Stimulated activated CD4-positive, alpha-beta T cell treated with anti-CD3 and anti-CD28 coated beads, Interleukin-1b, Interleukin-23, amount 100 ng/mL, for 4 hours (primary cell): ENCODE measurements at places on chromosomes 7 and 10.

GRCh38 chr10:85575441-85575840, 791.2 kb downstream of the GRID1 start:
- DNase-seq = no peak

DNA sequence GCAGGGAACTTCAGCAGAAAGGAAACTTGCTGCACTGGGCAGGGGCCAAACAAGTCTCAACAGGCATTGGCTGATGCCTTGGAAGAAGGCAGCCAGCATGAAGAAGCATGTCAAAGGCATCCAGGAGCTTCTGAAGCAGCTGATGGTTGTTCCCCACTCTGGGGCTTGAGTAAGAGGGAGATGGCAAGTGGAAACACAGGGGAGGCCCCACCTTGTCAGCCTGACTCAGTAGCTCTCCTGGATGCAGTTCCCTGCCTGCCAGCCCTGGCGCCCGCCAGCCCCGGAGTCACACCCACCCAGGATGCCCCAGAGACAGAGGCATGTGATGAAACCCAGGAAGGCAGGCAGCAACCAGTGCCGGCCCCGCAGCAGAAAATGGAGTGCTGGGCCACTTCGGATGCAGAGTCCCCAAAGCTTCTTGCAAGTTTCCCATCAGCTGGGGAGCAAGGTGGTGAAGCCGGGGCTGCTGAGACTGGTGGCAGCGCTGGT, 96.5 kb downstream of the TACC2 start:
- no peak for DNase-seq

GRCh38 chr7:47837826-47838225, 110.4 kb downstream of the PKD1L1 start:
- DNase-seq = no peak

GRCh38 chr10:114925587-114926586, 12.1 kb upstream of the TRUB1 start:
- no peak for DNase-seq

DNA sequence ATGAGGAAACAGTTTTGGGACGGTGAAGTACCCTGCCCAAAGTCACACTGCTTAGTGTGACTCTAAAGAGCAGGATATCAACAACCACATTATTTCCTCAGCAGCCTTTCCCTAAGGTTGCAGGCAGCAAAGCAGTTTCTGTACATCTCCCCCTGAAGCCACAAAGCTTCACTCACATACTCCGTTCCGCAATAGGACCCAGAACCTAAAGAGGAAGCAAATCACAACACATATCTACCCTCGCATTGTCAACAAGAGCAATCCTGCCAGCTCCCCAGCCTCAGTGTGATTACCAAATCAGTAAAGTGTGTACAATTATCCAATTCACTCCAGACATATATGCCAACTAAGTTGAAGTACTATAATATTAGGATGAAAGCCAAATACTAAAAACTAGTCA, 30.8 kb downstream of the VAX1 start:
- DNase-seq = no peak

DNA sequence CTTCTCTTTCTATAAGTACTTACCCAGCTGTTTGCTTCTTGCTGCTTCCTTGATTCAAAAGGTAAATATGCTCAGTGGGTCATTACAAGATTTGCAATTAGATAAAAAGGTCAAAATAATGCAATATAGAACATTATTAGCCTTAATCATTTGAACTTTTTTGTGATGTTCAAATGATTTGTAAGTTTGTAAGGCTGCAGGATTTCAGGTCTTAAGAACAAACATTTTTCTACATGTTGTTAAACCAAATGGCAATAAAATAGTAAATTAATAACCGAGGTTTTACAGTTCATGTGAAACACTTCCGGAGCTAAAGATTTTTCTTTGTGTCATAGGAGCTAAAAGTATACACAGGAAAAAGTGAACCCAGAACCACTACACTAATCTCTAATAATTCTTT, 16.2 kb upstream of the SCIN start:
- DNase-seq = no peak
